LHCN-M2 (cell line): ENCODE measurements at places on chromosomes 2 and 18. TPM values are rescaled to one million over a fixed set of nuclear protein-coding genes. Genes with fewer than 3 reads are reported as not detected.
A peak's percentile ranks its signal among the peaks of the same experiment; 100 is the strongest.

The CAVIN2 gene
- 388 and 506 TPM in 2 replicates for total RNA-seq

The TRIB2 gene
- 15.6 and 15.8 TPM in 2 replicates for total RNA-seq

The CLEC4F gene
- not detected in 2 replicates for total RNA-seq

The HJURP gene
- total RNA-seq = 123 and 124 TPM in 2 replicates

- DNase-seq = no peak
Measured at GRCh38 chr2:186683341-186683740, 10.5 kb upstream of the FAM171B start.

DNA sequence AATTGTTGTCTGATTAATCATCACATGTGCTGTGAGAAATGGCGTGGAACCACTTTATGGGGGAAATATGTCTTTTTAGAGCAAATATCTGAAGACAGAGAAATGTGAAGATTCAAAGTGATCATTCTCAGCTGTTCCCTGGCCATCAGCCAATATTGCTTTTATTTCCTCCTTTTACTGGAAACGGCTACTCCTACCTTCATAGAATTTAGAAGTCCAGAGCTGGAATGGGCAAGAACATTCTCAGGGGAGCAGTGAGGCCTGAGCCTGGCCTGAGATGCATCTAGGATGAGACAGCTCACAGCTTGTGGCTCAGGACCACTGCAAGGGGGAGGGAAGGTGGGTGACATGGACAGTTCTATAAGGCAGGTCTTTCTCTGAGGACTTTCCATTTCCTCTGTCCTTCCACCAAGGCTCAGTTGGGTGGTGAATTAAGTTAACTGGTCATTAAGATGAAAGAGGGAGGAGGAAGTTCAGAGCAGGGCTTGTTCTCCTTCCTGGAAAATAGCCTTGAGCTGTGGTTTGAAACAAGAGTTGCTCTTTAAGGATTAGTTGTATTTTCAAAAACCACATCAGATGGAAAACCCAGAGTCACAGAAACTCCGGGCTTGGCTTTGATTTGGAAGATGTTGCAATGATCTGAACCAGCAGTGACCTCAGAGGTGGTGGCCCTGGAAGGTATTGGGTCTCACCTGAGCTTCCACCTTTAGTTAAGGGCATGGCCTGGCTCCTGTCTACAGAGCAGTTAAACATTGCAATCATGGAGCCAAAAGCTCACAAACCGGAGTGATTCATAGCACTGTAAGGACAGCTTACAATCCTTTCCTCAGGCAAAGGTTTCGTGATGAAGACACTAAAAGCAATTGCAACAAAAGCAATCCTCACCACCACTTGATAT is 144.3 kb downstream of the VAPA start:
- peak; percentile 95 for DNase-seq

DNA sequence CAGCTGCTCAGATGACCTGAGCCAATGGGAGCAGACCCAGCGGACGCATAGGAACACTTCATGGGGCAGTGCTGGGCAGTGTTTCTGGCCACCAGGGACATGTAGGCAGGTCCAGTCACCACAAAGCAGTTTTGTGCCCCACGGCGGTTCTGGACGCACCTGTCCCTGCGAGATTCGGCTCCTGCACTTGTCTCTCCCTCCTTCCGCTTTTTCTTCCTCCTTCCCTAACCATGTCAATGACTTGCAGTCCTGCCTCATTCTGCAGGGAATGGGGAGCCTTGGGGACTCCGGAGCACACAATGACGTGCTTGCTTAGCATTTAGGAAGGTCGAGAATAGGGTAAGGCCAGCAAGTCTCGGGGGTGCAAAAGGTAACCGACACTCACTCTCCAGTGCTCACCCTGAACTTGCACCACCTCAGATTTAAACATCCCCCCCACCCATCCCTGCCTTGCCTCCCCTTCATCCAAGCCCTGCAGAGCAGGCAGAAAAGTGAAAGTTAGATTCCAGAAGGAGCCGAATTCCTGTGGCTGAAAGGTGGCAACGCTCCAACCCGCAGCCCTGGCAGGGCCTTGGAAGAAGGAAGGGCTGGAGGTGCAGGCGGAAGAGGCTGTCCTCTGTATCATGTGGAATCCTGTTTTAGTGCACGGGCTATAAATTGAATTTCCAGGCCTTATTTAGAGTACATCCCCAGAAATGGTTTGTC is 40.5 kb upstream of the ATG16L1 start:
- peak; percentile 85 for DNase-seq
